Activated CD4-positive, alpha-beta memory T cell treated with anti-CD3 and anti-CD28 coated beads, Interleukin-2, amount 10 ng/mL, durations not matched to agents 7 days and 5 days (primary cell): ENCODE measurements at places on chromosomes 11 and 22. TPM values are rescaled to one million over a fixed set of nuclear protein-coding genes. Genes with fewer than 3 reads are reported as not detected.

Gene C11orf86
- total RNA-seq, result not detected

DNA sequence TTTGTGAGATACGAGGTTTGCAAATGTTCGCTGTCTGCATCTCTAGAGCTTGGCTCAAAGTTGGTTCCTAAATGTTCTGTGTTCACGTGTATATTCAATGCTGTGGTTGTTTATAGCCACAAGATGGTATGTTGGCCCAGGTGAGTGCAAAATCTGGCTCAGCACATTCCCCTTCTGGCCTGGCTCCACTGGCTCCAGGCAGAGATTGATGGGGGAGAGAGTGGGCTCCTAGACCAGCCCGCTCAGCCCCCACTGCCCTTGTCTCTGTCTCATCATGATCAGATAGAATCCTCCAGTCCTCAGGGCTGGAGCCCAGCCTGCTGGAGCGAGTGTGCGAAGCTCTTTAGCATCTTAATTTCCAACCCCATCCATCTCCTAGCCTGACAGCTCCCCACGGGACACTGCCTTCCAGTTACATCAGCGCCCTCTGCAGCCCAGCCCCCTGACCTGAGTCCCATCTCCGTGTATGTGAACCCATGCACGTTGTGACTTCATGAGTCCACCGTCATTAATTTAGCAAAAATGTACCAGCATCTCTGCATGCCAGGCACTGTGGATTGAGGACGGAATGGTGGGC is 2.0 kb downstream of the P2RX3 start:
- H3K27me3 ChIP-seq, result peaks cover 15% of the 10 kb centered on the region
- no peak for DNase-seq
- H3K4me1 ChIP-seq, result peaks cover 11% of the 10 kb centered on the region
- H3K27ac ChIP-seq, result no peak overlapping the region
- H3K4me3 ChIP-seq, result no peak overlapping the region
- no peaks in the 10 kb centered on the region for H3K36me3 ChIP-seq

Gene IGLL1
- total RNA-seq, result 2.3 TPM

GRCh38 chr11:8717876-8718753 is 35.5 kb downstream of the RPL27A start:
- no peak overlapping the region for H3K4me3 ChIP-seq
- peaks cover 4% of the 10 kb centered on the region for H3K27me3 ChIP-seq
- no peaks in the 10 kb centered on the region for H3K36me3 ChIP-seq
- no peaks in the 10 kb centered on the region for H3K4me1 ChIP-seq

DNA sequence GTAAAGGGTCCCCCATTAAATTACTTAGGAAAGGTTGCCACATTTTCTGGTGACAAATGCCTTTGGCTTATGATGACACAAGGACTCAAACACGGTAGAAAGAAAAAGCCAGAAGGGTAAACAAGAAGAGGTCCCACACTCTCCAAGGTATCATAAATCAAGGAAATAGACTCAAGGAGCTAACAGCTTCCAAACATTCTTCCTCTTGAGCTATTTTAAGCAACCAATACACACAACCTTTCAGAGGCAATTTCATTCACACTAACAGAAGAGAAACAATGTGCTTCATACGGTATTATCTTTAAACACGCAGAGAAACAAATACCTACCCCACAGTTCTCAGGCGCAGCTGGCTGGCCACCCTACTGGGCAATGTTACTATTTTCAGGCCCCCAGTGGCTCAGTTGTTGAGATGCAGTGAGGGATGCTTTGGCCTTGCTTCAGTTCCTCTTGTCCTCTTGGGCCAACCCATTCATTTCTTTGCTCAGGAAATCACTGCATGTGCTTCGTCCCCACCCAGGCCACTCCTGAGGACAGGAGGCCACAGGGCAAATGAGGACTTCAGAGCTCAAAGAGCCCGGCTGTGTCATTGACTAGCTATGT is 15.8 kb downstream of the ABTB2 start:
- H3K4me3 ChIP-seq, result no peak overlapping the region
- no peak overlapping the region for H3K27ac ChIP-seq
- DNase-seq, result no peak
- no peaks in the 10 kb centered on the region for H3K36me3 ChIP-seq
- peaks cover 17% of the 10 kb centered on the region for H3K4me1 ChIP-seq

Gene OR4A16
- not detected for total RNA-seq

DNA sequence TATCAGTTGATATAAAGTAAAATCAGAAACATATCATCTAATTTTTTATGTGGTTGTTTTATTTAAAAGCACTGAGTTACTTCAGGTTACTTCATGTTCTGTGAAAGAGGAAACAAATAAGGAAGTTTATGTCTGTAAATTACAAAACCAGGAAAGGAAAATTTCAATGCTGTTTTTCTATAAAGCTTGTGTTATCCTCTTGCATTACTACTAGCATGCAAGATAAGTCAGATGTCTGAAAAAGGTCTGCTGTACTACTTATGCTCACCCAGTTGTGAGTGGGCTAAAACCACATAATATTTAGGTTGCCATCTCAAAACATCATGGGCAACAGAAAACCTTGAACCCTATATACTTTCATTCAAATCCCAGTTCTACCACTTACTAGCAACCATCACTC is 121.5 kb downstream of the ATG16L2 start:
- peaks cover 3% of the 10 kb centered on the region for H3K36me3 ChIP-seq
- H3K4me1 ChIP-seq, result no peaks in the 10 kb centered on the region
- DNase-seq, result no peak
- no peaks in the 10 kb centered on the region for H3K27me3 ChIP-seq
- H3K4me3 ChIP-seq, result no peak overlapping the region
- no peak overlapping the region for H3K27ac ChIP-seq

- no peak overlapping the region for H3K4me3 ChIP-seq
- no peak for DNase-seq
Measured at GRCh38 chr22:19358703-19359553, 67.4 kb upstream of the CLTCL1 start.

- peaks cover 57% of the 10 kb centered on the region for H3K4me1 ChIP-seq
- peaks cover 26% of the 10 kb centered on the region for H3K36me3 ChIP-seq
- no peak overlapping the region for H3K27ac ChIP-seq
Measured at GRCh38 chr11:3982431-3982830, 112.2 kb upstream of the RRM1 start.

- peaks cover 18% of the 10 kb centered on the region for H3K4me1 ChIP-seq
- no peaks in the 10 kb centered on the region for H3K27me3 ChIP-seq
- DNase-seq, result no peak
Measured at GRCh38 chr22:25383278-25383820, 163.9 kb downstream of the CRYBB2 start.
